ENCODE measurements at places on chromosomes 11 and 22. TPM values are rescaled to one million over a fixed set of nuclear protein-coding genes. Genes with fewer than 3 reads are reported as not detected.

Gene WBP2NL
- 3.3 TPM for total RNA-seq

DNA sequence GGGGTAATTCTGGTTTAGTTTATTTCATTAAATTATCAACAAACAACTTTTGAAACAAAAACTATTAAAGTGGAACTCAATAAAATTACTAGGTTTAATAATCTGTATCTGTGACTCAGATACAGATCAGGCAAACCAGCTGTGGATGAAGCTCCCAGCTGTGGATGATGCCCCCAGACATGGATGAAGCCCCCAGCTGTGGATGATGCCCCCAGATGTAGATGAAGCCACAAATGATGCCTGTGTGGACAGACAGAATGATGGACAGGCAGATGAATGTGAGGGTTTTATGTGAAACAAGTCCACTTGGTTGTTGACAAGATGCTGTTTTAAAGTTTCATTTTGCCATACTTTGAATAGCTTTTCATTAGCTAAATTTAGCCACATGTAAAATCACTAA, 5.8 kb upstream of the ZNF74 start:
- no peaks in the 10 kb centered on the region for H3K4me1 ChIP-seq
- DNase-seq = no peak
- H3K27me3 ChIP-seq = no peaks in the 10 kb centered on the region
- no peak overlapping the region for H3K4me3 ChIP-seq

Gene POU2AF3
- total RNA-seq = 12.0 TPM

DNA sequence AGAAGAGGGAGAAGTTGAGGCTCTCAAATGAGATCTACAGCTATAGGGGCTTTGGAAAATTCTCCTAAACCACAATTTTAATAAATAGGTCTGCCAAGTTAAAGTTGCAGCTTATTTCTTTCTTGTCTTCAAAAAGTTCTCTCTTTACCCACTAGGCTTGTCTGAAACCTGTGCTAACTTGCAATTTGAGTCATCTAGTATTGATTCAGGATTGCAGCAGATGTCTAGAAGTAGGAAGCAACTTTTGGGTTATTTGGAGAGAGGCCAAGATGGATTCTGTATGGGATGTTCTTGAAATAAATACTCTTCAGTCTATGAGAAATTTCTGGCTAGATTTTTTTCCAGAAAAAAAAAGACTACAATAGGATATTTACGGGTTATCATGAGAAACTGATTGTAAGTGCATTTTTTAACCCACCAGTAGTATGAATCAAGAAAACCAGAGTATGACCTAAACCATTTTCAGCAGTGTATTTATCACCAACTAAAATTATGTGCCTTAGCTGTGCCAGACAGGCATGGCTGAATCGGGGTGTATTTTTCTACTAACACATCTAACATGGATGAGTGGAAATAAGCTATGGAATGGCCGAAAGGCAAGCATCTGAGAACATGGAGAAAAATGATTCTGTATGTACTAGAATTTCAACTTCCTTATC, 4.9 kb upstream of the RAB38 start:
- no peaks in the 10 kb centered on the region for H3K36me3 ChIP-seq
- H3K27ac ChIP-seq = no peak overlapping the region
- H3K4me3 ChIP-seq = no peak overlapping the region
- no peaks in the 10 kb centered on the region for H3K27me3 ChIP-seq
- peaks cover under 1% of the 10 kb centered on the region for H3K4me1 ChIP-seq

DNA sequence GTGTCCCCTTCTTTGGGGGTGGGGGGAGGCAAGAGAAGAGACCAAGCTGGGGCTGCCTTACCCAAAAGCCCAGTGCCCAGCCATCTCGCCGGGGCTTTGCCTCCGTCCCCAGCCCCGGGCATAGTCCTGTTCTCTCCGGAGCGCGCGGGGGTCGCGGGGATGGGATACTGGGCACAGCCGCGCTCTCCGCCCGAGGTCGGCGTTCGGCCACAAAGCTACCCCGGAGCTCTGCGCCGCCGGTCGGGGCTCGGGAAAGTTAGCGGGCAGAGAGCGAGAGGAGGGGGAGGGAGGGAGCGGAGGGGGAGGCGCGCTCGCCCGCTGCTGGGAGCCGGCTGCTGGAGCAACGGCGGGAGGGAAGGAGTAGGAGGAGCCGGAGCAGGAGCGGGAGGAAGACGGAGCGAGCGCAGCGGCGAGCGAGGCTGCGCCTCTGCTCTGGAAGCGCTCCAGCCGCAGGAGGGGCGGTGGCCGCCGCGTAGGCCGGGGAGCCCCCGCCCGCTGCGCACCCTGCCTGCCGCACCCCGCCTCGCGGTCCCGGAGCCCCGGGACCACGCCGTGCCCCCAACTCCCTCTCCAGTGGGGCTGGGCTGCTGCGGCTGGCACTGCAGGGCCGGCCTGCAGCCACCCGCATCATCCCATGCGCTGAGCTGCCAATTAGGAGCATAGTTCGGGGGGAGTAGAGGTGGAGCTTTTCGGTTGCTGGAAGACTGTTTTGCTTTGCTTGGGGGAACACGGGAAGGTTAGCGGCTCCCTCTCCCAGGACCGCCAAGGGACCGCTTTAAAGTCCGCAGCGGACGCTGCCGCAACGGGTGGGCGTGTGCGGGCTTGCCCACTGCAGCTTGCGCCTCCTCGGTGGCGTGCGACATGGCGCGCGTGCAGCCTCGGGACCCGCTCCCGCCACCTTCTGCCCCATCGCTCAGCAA, at the start of gene SCN4B:
Gene SCN4B, minus strand, starts transcription at position 272 of the 920 bp plus-strand sequence. Its CDS starts 150 bp downstream, at position 122.
- H3K36me3 ChIP-seq = no peaks in the 10 kb centered on the region
- no peak within 1 kb of the TSS for H3K27ac ChIP-seq
- peak; percentile 55 for DNase-seq
- peak within 1 kb of the TSS; percentile 39 for H3K4me3 ChIP-seq
- no peaks in the 10 kb centered on the region for H3K27me3 ChIP-seq

DNA sequence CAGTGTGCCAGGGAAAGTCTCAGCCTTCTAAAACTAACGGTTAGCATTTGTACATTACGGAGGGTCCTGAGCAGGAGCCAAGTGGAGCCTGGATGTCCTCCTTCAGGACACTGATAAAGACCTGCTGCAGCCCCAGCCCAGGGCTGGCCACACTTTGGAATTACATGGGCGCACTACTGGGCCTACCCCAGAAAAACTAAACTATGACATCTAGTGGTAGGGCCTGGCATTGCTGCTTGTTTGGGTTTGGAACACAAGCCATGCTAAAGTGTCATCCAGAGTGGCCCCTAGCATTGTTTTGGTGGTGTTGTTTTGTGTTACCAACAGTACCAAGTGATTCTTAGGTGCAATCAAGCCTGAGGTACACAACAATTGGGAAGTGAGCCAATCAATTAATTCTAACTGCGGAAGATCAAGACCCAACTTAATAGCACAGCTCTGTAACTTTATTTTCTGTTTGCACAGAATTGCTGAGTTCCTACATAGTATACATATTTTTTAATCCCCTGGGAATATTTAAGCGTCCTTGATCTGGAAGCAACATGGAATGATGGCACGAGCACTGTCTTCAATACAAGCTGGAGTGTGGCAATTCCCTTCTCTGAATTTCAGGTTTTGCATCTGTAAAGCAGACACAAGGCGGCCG, 340.7 kb downstream of the LARGE1 start:
- no peaks in the 10 kb centered on the region for H3K36me3 ChIP-seq
- DNase-seq = peak; percentile 70
- no peak overlapping the region for H3K4me3 ChIP-seq
- no peak overlapping the region for H3K27ac ChIP-seq
- H3K4me1 ChIP-seq = no peaks in the 10 kb centered on the region

- no peaks in the 10 kb centered on the region for H3K36me3 ChIP-seq
- H3K27ac ChIP-seq = no peak overlapping the region
- no peaks in the 10 kb centered on the region for H3K27me3 ChIP-seq
- DNase-seq = no peak
Measured at GRCh38 chr22:20490183-20490940, 5.2 kb downstream of the KLHL22 start.

DNA sequence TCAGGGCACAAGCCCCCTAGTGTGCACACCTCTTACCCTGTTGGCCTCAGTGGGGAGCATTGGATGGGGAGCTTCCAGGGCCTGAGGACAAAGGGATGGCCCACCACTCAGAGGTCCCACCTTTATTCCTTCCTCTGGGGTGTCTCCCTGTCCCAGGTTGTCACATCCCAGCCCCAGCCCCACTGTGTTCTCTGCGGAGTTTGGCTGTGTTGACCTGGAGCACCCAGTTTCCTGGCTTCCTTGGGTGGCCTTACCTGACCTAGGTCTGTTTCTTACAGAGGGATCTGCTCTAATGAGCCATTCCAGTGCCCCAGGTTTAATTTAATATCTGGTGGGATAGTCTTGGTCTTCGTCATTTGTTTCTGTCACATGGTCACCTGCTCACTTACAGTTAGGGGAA, 38.8 kb upstream of the HORMAD2 start:
- H3K27ac ChIP-seq = no peak overlapping the region
- peak; percentile 14 for DNase-seq
- H3K4me3 ChIP-seq = no peak overlapping the region
- no peaks in the 10 kb centered on the region for H3K36me3 ChIP-seq
- H3K27me3 ChIP-seq = no peaks in the 10 kb centered on the region
- peaks cover 10% of the 10 kb centered on the region for H3K4me1 ChIP-seq

DNA sequence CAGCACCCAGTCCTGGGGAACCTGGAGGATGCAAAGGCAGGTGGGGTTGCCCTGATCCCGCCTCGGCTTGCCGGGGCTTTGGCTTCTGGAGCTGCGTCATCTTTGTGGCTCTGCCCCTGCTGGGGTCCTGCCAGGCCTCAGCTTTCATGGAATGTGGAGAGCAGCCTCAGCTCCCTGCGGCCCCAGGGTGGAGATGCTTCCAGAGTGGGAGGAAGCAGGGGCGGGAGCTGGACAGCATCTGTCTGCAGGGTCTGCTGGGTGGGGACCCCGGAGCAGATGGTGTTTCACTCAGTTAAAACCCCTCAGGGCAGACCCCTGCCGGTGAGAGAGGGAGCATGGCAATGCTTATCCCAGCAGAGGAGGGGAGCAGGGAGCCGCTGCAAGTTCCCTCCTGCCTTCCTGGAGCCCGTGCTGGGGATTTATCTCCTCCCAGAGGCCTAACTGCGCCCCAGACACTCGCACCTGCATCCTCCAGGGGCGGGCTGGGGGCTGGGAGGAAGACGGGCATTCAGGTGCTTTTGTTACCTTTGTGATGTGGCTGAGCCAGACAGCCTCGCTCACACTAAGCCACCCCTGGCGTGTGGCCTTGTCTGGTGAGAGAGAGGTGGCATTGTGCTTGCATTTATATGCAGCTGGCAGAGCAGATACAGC, 15.7 kb downstream of the GRIK4 start:
- H3K27ac ChIP-seq = no peak overlapping the region
- H3K4me1 ChIP-seq = no peaks in the 10 kb centered on the region
- no peak overlapping the region for H3K4me3 ChIP-seq
- no peaks in the 10 kb centered on the region for H3K27me3 ChIP-seq

Gene MS4A6E
- not detected for total RNA-seq

Gene KCNK7
- 1.5 TPM for total RNA-seq

Gene LUZP2
- not detected for total RNA-seq

DNA sequence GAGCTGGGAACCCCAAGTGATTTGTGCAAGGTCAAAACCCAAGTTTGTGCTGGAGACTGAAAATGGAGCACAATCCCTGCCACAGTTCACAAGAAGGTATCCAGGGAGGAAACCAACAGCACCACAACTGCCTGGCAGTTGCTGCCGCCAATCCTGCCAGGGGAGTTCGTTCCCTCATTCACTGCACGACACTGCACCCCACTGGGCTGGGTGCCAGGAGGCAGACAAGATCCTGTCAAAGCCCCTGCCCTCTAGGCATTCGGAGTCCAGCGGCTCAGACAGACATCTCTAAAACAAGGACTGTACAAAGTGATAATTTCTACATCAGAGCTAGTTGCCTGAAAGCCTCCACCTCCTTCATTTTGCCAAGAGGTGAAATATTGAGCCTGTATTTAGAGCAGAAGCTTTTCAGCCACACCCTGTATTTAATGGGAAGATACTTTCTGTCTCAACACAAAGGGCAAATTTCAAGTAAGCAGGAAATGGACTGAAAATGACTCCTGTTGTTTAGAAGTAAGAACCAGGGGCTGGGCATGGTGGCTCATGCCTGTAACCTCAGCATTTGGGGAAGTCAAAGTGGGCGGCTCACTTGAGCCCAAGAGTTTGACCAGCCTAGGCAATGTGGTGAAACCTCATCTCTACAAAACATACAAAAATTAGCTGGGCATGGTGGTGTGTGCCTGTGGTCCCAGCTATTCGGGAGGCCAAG, 277.4 kb upstream of the NARS2 start:
- no peaks in the 10 kb centered on the region for H3K27me3 ChIP-seq
- no peak for DNase-seq
- H3K27ac ChIP-seq = no peak overlapping the region
- no peak overlapping the region for H3K4me3 ChIP-seq

DNA sequence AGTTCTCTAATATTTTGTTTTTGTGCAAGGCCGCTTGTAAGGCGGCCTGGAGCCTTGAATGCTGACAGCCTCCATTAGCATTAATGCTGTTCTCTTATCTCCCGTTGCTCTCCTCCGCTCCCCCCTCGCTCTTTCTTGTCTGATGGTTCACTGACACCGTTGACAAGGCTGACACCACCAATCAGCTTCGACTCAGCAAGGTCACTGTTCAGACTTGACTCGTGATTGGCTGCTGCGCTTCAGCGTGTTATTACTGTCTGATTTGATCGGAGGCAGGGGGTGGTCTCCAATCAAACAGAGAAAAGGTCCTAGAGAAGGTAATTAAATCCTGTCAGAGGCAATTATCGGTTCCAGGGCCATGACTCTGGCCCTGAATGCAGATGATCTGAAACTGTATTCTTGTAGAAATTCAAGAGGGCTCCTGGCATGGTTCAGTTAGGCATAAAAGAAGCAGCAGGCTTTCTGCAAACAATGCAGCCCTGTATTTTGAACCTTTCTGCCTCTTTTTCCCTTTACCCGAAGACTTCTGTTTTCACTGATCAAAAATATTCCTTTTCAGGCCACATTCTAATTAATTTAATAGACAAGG, 49.3 kb upstream of the MPPED2 start:
- no peak overlapping the region for H3K27ac ChIP-seq
- no peaks in the 10 kb centered on the region for H3K27me3 ChIP-seq
- no peaks in the 10 kb centered on the region for H3K36me3 ChIP-seq
- no peaks in the 10 kb centered on the region for H3K4me1 ChIP-seq

GRCh38 chr11:123616505-123617198, 37.8 kb downstream of the SCN3B start:
- no peaks in the 10 kb centered on the region for H3K4me1 ChIP-seq
- DNase-seq = no peak
- H3K27me3 ChIP-seq = no peaks in the 10 kb centered on the region
- no peaks in the 10 kb centered on the region for H3K36me3 ChIP-seq
- H3K4me3 ChIP-seq = no peak overlapping the region

DNA sequence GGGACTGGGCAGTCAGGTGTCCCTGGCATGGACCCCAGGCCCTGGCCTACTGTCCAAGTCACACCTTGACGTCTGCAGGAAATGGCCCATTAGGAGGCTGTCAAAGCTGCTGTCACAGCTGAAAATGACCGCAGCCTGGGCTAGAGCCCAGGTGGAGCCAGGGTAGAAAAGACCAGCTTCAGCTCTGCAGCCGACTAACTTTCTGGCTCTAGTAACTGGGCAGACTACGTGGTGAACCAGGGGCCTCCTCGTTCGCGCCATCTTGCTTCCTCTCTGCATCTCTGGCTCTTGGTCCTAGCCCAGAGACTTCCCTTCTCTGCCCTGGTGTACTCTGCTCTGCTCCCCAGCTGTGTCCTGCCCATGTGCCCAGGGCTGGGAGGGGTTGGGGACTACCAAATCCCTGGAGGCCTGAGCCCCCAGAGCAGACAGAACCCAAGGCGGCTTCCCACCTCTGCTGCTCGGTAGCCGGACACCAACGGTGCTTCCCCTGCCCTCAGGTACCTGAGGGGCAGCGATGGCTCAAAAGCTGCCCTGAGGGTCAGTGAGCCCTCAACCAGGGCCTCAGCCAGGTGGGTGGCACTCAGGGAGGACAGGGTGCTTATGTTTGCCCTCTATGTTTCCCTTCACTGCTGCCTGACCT, 19.7 kb downstream of the SART1 start:
- no peaks in the 10 kb centered on the region for H3K36me3 ChIP-seq
- H3K4me1 ChIP-seq = no peaks in the 10 kb centered on the region
- no peak overlapping the region for H3K27ac ChIP-seq
- DNase-seq = no peak
- no peaks in the 10 kb centered on the region for H3K27me3 ChIP-seq

Data from Peyer's patch (tissue), 4 donors.